Jurkat, Clone E6-1 (cell line): ENCODE measurements at places on chromosomes 2 and 18.

GRCh38 chr2:187165936-187166610 is 282.0 kb downstream of the CALCRL start:
- no peak for DNase-seq

GRCh38 chr2:17579605-17580318 is 39.3 kb downstream of the VSNL1 start:
- no peak for DNase-seq

DNA sequence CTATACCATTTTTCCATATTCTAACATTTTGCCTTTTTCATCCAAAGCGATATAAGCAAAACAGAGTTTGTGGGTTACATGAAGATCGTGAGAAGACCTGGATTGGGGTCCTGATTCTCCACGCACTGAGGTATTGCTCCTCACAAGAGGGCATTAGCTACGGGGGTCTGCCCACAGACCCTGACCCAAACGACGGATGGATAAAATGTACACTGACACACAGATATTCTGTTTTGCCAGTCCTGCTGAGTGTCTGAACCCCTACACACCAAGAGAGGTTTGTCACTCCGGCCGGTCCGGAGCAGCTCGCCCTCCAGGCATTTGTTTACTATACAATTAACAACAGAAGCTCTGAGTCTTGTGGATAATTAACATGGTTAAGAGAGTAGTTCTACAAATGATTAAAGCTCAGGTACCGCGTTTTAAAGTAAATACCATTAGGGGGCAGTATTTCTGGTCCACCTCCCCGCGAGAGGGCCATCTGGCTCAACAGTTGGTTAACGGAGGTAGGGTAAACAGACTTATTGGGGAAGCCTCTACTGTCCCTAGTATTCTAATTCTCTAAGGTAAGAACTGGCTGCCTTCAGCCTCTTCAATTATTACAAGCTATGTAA is 28.4 kb downstream of the SCYGR8 start:
- DNase-seq: no peak

GRCh38 chr2:54262015-54262765 is 6.2 kb upstream of the TSPYL6 start:
- no peak for DNase-seq

DNA sequence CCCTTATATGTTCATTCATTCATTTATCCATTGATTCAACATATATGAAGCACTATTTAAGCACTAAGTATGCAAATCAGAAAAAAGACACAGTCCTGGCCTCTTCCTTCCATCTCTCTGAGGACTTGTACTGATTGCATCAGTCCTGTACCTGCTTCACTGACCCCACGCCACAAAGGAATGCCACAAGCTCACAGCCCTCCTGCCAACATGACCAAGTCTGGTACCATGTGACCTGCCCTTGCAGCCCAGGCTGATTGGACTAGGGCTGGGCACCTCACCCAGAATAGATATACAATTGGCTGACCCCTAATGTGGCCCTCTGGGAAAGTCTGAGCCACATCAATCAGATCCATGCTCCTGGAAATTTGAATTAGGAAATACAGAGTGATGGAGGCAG is 196.6 kb downstream of the AGPS start:
- no peak for DNase-seq

DNA sequence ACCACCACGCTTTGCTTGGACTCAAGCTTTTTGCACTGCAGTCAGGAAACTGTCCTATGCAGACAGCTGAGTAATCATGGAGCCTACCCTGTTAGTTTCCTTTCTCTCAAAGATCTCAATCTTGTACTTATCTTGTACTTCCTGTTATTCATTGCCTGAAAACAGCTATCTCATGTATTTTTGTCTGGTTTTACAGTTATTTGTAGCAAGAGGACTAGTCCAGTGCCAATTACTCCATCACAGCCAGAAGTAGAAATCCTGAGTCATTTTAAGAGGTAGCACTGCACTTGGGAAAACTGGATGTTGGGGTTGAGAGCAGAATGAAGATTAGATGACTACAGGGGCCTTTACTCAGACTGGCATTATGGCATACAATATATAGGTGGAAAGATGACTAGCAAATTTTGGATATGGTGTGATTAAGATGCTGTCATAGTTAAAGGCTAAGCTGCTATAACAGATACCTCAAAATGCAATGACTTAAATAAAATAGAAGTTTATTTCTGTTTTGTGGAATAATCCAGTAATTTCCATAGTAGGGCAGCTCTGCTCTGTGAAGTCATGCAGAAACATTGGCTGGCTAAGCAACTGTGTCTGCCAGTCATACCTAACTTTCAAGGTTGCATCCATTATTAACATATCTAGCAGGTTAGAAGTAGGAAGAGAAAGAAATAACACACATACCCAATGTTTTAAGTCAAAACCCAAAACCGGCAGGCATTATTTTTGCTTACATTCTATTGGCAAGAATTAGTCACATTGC is 21.1 kb upstream of the CHMP3 start:
- no peak for DNase-seq

DNA sequence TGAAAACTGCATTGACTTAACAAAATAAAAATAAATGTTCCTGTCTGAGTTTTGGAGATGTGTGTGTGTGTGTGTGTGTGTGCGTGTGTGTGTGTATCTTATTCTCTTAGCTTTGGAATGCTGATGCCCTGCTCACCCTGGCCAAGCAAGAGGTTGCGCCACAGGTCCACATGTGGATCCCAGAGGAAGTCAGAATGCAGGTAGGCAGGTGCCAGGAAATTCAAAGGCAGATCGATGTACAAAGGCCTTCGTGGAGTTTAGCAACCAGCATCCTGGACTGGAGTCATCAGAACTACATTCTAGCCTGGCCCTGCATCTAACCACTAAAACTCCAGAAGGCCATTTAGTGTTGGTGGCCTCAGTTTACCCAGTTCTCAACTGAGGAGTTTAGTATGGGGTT is 12.4 kb downstream of the G6PC2 start:
- DNase-seq: no peak

- DNase-seq: no peak
These were observed 26.4 kb downstream of the RTP5 start for GRCh38 chr2:241895712-241896641.

GRCh38 chr2:155687181-155687580 is 645.3 kb downstream of the NR4A2 start:
- no peak for DNase-seq

DNA sequence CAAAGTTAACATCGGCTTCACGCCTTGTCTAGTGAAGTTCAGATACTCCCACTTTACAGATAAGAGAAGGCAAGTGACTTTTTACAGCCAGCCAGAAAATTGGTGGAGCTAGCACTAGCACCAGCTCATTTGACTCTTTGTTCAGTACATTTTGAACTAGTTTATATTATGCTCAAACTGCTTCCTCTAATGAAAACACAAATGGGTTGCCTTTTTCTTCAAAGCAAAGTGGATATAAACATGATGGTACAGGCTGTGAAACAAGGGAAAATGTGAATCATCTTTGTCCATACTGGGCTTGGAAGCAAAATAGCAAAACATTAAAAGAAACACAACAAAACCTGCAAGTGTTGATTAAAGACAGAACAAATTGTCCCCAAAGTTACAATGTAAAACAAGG is 99.6 kb upstream of the LHCGR start:
- DNase-seq: no peak

GRCh38 chr18:68478246-68478645 is 236.7 kb downstream of the TMX3 start:
- no peak for DNase-seq

DNA sequence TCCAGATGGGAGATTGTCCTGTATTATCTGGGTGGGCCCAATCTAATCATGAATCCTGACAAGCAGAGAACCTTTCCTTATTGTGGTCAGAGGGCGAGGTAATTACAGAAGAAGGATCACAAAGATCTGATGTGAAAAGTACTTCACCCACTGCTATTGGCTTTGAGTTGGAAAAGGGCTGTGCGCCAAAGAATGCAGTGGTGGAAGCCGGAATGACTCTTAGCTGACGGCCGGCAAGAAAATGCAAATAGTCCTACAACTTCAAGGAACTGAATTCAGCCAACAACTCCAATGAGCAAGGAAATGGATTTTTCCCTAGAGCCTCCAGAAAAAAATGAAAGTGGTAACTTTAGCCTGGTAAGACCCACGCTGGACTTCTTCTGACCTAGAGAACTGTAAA is 67.3 kb downstream of the CTNNA2 start:
- no peak for DNase-seq

- DNase-seq: no peak
These were observed 37.1 kb downstream of the RAMP1 start for GRCh38 chr2:237896507-237896892.

- DNase-seq: no peak
These were observed at the start of gene DYSF for GRCh38 chr2:71453404-71454220. TSS of gene DYSF (plus strand) at chr2:71453561.

DNA sequence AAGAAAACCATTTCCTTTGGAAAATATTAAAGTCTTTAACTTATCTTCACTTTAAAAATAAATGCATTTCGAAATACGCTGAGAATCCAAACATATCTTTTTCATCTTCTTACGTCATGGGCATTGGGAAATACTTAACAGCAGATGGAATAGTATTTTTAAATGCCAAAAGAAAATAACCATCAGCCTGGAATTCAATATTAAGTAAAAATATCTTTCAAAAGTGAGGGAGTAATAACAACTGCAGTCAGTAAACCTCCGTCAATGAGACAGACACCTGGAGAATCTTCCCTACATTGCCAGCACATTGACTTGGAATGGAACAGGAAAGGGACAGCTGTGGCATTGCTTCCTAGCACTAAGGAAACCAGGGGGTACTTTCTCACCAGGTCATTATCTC is 290.4 kb upstream of the TNP1 start:
- no peak for DNase-seq

GRCh38 chr18:79826966-79827365 is 29.2 kb downstream of the KCNG2 start:
- DNase-seq: no peak

GRCh38 chr2:201859949-201860348 is 53.6 kb downstream of the CDK15 start:
- no peak for DNase-seq

GRCh38 chr2:56713161-56713676 is 529.4 kb downstream of the CCDC85A start:
- DNase-seq: no peak

DNA sequence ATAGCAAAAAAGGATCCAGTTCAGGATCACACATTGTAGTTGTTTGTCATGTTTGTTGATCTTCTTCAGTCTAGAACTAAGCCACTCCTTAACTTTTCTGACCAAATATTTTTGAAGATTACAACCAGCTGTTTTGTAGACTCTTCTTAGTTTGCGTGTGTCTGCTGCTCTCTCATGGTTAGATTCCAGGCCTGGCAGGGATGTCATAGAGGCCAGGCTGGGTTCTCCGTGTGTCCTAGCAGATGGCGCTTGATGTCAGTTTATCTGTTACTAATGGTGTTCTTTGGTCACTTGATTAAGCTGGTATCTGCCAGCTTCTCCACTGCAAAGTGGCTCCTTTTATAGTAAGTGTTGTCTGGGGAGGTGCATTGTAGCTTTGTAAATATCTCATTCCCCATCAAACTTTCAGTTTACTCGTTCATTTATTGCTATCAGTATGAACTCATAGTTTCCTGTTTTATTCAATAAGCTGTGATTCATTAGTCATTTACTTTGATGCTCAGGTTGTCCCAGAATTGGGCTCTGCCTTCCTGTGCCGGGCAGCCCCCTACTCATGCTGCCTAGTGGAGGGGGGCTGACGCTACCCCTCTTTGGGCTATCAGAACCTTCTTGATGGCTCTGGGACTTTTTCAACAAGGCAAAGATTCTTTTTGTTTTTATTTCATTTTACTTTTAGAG is 42.1 kb downstream of the GRHL1 start:
- DNase-seq: no peak

DNA sequence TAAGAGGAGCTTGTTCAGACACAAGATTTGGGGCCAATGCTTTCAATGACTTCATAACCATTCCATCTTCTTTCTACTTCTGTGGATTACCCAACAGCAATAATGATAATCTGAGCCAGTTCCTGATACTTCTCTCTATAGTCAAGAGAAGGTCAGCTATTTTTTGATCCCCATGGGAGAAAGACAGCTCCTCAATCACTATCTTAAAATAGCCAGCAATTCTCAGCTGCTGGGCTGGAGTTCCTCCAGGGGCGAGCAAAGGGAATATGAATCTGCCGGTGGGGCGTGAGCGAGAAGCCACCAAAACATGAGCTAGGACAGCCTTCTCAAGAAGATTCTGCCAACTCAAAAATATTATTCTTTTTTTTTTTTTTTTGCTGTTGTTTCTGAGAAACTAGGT is at the start of gene TMEM182:
Gene TMEM182 (plus strand): TSS at position 269 of the 400 bp plus-strand sequence. CDS start 187 bp downstream, outside the sequence.
- DNase-seq: no peak

GRCh38 chr2:104476075-104476474 is 377.8 kb upstream of the POU3F3 start:
- no peak for DNase-seq

- no peak for DNase-seq
These were observed 1.1 kb upstream of the PGAP1 start for GRCh38 chr2:196927376-196928225.
